ENCODE measurements at places on chromosomes 2 and 18.
A peak's percentile ranks its signal among the peaks of the same experiment; 100 is the strongest.

DNA sequence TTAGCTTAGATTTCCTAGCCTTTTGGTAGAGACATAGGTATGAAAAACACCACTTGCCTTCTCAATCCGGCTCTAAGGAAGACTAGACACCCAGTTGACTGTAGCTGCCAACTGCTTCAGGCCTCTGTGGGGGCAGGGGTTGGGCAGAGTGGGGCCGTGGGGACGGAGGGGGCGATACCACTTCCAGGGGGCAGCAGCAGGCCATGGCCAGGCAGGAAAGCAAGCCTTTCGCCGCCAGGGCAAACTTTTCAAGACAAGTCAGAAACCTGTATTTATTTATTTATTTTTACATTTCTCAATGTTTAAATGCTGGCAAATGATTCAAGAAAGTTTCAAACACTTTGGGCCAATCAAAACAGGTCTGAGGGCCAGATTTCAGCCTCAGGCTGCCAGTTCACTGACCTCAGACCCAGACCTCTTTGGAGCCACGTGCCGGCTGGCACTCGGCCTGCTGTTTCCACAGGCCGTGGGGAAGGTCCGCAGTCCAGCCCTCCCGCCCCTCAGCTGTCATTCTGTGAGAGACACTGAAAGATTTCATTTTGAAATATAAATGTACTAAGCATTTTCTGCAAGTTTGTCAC is 63.8 kb downstream of the MEX3C start:
- no peak for DNase-seq

GRCh38 chr2:171957061-171957460 is 34.8 kb downstream of the HAT1 start:
- DNase-seq: peak; percentile 51

DNA sequence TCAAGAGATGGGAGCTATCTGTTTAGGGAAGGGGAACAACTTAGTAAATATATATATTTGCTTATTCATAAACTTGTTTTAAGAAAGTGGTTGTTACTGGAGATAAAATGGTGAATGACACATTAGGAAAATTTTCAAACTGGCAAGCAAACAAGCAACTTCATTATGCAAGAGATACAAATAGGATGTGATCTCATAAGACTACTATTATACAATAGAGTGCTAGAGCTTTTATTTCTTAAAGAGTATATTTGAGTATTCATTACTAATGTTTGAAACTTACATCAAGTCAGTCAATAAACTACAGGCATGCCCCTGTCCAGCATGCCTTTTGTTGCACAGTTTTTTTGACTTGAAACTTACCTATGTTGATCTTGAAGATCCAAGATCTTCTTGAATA is 355.2 kb upstream of the KCNJ3 start:
- DNase-seq: no peak

- no peak for DNase-seq
Measured at GRCh38 chr2:68878753-68879152, 7.6 kb upstream of the BMP10 start.

DNA sequence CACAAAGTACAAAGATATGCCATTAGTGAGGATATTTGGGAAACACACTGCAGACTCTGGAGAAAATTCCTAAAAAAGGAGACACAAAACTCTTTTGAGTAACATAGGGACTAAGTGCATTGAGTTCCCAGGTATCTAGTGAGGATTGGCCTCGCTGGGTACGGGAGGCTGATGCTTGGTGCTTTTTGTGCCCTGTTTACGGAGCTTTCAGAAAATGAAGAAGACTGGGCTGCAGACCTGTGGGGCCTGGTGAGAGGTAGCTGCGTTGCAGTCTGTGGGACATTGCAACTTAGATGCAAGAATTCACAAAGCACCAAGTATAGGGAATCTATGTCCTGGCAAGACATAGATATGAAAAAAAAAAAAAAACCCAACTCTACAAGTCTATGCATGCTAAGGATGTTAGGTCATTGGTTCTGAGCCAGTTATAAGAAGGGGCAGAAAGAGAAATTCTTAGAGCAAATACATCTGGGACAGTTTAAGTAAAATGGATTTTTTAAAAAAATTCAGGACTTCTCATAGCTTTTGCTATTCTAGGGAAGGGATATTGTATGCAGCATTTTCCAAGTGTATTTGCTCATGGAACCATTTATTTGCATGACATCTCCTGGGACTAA is 156.0 kb downstream of the SLC4A3 start:
- DNase-seq: no peak

GRCh38 chr18:8224576-8224975 is 384.7 kb upstream of the RAB12 start:
- DNase-seq: no peak

GRCh38 chr2:96823198-96823597 is 7.1 kb downstream of the CNNM3 start:
- DNase-seq: no peak

- no peak for DNase-seq
Measured at GRCh38 chr2:179449010-179449409, 184.4 kb upstream of the SESTD1 start.

Data from hematopoietic multipotent progenitor cell treated with erythropoietin and hydrocortisone succinate and interleukin-3 and kit ligand, for 4 days (in vitro differentiated cells).